Fibroblast of skin of abdomen (primary cell): ENCODE measurements at places on chromosomes 3 and 15.

DNA sequence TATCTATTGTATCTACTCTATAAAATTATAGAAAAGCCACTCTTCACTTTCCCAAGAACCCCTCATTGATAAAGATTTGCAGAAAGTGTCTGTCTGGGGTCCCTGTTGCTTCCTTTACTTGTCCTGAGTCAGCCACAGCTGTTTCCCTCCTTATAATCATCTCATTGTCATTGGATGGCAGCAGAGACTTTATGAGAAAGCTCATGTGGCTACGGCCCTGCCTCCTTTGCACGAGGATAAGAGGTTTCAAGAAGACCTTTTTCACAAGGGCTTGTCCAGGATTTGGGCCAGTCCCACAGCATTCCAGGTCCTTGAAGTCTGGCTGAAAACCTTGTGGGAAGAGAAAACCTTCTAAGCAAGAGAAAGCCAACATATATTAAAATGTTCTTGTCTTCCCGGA, 41.9 kb upstream of the THBS1 start:
- DNase-seq: no peak

DNA sequence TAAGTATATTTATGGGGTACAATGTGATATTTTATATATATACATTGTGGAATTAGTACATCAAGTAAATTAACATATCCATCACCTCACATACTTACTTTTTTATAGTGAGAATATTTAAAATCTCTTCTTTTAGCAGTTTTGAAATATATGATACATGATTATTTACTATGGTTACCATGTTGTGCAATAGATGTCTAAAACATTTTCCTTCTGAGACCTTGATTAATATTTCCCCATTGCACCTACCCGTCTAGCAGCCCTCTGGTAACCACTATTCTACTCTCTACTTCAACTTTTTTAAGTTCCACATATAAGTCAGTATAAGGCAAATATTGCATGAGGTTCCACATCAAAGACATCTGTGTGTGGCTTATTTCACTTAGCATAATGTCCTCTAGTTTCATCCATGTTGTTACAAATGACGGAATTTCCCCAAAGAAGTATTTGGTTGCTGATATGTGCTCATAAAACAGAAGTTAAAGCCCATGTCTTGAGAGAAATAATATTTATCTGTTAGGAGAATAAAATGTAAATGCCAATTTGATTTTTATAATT, 29.6 kb upstream of the NFKBIZ start:
- DNase-seq: no peak

GRCh38 chr15:30859091-30859874, 44.4 kb upstream of the FAN1 start:
- DNase-seq: peak; percentile 27

GRCh38 chr3:42710323-42711021, 7.9 kb upstream of the HHATL start:
- no peak for DNase-seq

GRCh38 chr3:140931801-140932200, 9.8 kb upstream of the SLC25A36 start:
- no peak for DNase-seq

GRCh38 chr3:132545471-132545870, 51.6 kb upstream of the ACKR4 start:
- no peak for DNase-seq

GRCh38 chr15:69991551-69991980, 106.2 kb downstream of the TLE3 start:
- no peak for DNase-seq

DNA sequence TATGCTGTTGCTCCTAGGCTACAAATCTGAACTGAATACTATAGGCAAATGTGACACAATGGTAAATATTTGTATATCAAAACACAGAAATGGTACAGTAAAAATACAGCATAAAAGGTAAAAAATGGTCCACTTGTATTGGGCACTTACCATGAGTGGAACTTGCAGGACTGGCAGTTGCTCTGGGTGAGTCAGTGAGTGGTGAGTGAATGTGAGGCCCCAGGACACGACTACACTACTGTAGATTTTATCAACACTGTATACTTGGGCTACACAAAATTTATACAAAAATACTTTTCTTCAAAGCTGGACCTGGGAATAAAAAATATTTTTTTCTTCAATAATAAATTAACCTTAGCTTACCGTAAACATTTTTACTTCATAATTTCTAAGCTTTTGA, 41.6 kb upstream of the DUT start:
- DNase-seq: no peak

DNA sequence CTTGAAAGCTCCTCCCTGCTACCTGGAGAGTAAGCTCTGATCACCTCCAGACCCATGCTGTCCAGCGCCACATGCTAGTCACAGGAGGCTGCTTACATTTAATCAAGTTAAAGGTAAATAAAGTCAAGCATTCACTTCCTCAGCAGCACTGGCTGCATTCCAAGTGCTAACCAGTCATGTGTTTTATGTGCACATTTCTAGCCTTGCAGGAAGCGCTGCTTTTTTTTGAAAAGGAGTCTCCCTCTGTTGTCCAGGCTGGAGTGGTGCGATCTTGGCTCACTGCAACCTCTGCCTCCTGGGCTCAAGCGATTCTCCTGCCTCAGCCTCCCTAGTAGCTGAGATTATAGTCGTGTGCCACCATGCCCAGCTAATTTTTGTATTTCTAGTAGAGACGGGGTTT, 279.2 kb downstream of the GABRG3 start:
- DNase-seq: no peak
